ENCODE measurements at places on chromosomes 12 and 14. TPM values are rescaled to one million over a fixed set of nuclear protein-coding genes. Genes with fewer than 3 reads are reported as not detected.

PCNX1 gene
- 11.8 TPM for total RNA-seq

IL26 gene
- total RNA-seq: not detected

PPP1R36 gene
- total RNA-seq: 0.18 TPM

MYH6 gene
- not detected for total RNA-seq

NT5DC3 gene
- total RNA-seq: 9.0 TPM

AKAP3 gene
- total RNA-seq: 0.10 TPM

KRT86 gene
- total RNA-seq: 0.81 TPM

SLC25A29 gene
- total RNA-seq: 57.4 TPM

METTL3 gene
- total RNA-seq: 39.7 TPM

LTB4R2 gene
- total RNA-seq: 16.5 TPM
